Ovary (tissue), 10 donors: ENCODE measurements at places on chromosomes 2 and 18.

- no peak for DNase-seq
Measured at GRCh38 chr2:69665152-69665551, 21.6 kb upstream of the AAK1 start.

DNA sequence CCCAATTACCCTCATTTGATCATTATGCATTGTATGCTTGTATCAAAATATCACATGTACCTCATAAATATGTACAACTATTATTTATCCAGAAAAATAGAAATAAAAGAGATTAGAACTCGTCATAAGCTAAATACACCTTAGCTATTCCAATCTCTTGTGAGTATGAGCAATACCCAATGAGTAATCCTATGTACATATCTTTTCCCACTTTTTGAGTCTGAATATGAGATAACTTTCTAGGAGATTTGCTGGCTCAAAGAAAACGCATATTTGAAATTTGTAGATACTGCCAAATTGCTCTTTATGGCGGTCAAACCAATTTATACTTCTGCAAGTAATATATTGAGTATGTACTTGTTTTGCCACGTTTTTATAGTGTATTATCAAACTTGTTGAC is 24.1 kb downstream of the PRKD3 start:
- no peak for DNase-seq

DNA sequence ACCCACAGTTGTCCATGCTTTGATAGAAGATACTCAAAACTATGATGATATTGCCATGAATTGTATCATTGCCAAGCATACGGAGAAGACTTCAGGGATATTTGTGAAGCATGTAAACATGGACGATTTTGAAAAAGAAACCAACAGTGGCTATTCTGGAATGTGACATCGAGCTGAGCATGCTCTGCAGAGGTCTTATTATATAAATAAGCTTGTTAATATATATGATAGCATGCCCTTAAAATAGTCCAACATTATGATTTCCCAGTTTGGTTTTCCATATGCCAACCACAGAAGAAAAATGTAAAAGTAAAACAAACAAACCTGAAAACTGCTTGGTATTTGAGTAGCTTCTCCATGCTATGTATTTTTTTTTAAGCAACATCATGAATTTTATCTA is 159.1 kb downstream of the LNPK start:
- DNase-seq, result no peak

- no peak for DNase-seq
Measured at GRCh38 chr2:227127201-227127600, 36.8 kb downstream of the COL4A4 start.
